ENCODE measurements at places on chromosomes 7 and 10.
A peak's percentile ranks its signal among the peaks of the same experiment; 100 is the strongest.

DNA sequence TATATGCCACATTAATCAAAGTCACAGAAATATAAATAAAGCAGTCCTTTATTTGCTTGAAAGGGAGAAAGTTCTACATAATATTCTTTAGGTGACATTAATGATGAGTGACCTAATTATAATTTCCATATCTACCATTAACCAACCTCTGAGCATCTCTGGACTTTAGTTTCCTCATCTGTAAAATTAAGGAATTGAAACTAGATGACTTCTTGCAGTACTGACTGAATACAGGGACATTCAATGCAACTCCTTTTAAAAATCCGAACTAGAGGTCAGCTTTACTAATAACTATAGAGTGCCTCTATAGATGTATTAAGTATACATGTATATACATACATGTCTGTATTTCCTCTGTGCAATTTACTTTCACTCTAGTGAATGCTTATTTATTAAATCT lies 3.9 kb downstream of the FMC1 start:
- DNase-seq: no peak

DNA sequence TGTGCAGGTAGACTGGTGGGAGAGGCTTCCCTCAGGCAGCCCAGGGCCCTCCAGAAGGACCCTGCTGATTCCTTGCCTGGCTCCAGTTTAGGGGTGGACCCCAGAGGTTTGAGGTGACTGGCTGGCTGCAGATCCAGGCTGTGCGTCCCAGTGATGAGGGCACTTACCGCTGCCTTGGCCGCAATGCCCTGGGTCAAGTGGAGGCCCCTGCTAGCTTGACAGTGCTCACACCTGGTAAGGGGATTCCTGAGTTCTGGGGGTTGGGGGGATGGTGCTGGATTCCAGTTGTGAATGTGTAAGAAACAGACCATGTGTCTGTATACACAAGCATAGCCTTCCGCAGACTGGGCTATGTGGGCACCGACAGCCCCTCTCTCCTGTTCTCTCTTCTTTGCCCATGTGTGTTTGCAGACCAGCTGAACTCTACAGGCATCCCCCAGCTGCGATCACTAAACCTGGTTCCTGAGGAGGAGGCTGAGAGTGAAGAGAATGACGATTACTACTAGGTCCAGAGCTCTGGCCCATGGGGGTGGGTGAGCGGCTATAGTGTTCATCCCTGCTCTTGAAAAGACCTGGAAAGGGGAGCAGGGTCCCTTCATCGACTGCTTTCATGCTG lies 2.7 kb downstream of the KAZALD1 start:
- no peak for DNase-seq

- no peak for DNase-seq
Measured at GRCh38 chr10:103653581-103654037, 160.1 kb downstream of the NEURL1 start.

DNA sequence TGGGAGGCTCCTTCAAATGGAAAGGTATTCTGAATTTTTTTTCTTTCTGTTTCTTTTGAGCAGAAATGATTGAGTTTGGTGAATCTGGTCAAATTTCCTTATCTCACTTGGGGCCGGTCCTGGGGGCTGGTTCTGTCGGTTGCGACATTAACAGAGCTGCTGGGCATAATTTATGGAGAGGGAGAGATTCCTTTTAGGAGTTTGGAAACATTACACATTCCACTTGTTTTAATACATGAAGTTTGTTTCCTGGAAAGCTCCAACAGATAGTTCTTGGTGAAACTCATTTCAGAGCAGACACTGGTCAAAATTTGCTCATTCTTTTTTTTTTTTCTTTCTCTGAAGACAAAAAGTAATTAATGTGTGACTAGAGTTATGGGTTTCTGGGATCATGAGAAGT lies 129.9 kb downstream of the ABCA13 start:
- no peak for DNase-seq

- DNase-seq: no peak
Measured at GRCh38 chr10:98270073-98270740, 2.2 kb upstream of the LOXL4 start.

GRCh38 chr7:101602484-101603241 lies 26.4 kb downstream of the MYL10 start:
- DNase-seq: peak; percentile 59
